Chondrocyte (in vitro differentiated cells): ENCODE measurements at places on chromosomes 3 and 15.

DNA sequence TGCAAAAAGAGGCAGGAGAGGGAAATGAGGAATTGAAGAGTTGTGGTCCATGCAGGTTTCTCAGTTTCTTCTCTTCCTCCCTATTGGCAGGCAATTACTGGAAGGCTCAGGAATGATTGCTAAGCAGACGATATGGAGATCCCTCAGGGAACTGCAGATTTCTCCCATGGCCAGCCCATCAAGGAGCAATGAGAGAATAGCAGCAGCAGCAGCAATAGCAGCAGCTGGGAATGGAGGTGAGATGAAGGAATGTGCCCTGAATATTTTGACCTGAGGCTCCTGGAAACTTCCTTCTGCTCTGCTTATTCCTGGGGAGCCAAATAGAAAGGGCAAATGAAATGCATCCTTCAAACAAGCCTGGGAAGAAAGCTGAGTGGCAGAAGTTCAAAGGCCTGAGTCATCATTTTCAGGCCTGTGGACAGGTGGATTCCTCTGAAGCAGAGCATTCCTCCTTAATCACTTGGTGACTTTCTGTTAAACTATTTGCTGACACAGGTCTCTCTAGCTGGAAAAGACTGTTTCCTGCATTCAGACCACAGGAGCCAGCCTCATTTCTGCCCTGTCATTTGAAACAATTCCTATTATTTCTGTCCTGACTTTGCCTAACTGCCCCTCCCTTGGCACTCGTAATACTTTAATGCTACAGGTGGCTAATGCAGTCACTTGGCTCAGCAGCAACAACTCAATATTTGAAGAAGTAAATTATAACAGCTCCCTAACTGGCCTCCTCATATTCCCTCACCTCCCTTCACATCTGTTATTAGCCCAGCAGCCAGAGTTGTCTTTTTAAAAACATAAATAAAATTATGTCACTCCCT, 146.9 kb upstream of the GADL1 start:
- no peak for DNase-seq

- DNase-seq = no peak
These were observed 12.1 kb downstream of the SLC4A7 start for GRCh38 chr3:27471923-27472550.

- DNase-seq = no peak
These were observed 619 bp downstream of the ATXN7 start for GRCh38 chr3:63864008-63864964.

DNA sequence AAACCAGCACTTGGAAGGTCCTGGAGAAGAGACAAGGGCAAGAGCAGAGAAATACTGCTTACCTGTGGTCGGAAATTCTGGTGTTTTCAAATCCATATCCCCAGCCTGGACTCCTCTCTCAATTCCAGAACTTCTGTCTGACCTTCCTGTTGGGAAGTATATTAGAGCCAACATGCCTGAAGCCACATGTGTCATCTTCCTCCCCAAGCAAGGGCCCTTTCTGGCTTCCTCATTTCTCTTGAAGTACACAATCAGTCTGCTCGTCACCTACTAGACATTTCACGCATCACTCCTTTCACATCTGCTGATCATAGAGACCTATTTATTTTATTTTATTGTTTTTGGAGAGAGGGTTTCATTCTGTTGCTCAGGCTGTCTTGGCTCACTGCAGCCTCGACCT, 8.4 kb downstream of the PARP14 start:
- DNase-seq = no peak

- no peak for DNase-seq
These were observed 790.7 kb downstream of the ROBO1 start for GRCh38 chr3:78977073-78977472.
